CD4-positive, alpha-beta memory T cell (primary cell): ENCODE measurements at places on chromosomes 11 and 22. TPM values are rescaled to one million over a fixed set of nuclear protein-coding genes. Genes with fewer than 3 reads are reported as not detected.

- peak; percentile 62 for DNase-seq
Observed at GRCh38 chr22:44182588-44183286, 2.0 kb downstream of the PARVG start.

GRCh38 chr11:63985812-63986155 lies 454 bp upstream of the OTUB1 start:
- peak; percentile 73 for DNase-seq

GRCh38 chr11:19939415-19939929 lies 220.8 kb downstream of the DBX1 start:
- DNase-seq, result no peak

DNA sequence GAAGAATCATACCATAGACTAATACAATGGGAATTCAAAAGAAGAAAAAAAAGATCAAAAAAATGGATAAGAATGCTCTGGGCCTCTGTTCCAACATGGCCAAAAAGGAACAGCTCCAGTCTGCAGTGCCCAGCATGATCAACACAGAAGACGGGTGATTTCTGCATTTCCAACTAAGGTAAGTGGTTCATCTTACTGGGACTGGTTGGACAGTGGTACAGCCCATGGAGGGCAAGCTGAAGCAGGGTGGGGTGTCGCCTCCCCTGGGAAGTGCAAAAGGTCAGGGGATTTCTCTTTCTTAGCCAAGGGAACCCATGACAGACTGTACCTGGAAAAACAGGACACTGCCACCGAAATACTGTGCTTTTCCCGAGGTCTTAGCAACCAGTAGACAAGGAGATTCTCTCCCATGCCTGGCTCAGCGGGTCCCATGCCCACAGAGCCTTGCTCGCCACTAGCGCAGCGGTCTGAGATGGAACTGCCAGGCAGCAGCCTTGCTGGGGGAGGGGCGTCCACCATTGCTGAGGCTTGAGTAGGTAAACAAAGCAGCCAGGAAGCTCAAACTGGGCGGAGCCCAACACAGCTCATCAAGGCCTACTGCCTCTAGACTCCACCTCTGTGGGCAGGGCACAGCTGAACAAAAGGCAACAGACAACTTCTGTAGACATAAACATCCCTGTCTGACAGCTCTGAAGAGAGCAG lies 428.4 kb downstream of the MN1 start:
- no peak for DNase-seq

GRCh38 chr11:76307396-76307795 lies 73.5 kb downstream of the THAP12 start:
- DNase-seq, result no peak

DNA sequence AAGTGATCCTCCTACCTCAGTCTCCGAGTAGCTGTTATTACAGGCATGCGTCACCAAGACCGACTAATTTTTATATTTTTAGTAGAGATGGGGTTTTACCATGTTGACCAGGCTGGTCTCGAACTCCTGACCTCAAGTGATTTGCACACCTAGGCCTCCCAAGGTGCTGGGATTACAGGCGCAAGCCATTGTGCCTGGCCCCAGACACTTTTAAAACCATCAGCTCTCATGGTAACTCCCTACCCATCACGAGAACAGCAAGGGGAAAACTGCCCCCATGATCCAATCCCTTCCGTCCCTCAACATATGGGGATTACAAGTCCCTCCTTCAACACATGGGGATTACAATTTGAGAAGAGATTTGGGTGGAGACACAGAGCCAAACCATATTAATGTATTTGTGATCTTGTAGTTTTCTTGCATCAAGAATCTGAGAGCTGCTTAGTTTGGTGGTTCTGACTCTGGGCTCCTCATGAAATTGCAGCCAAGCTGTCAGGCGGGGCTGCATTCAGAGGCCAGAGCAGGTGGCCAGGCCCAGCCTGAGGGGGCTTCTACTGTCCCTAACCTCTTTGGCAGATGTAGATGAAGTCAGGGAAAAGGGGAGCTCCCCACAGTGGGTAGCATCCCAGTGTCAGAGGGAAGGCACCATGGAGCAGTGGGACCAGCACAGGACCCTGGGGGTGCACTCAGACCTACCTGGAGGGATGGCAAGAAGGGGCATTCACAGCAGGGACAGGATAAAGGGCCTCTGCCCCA lies 31.2 kb upstream of the PRAME start:
- no peak for DNase-seq

- no peak for DNase-seq
Observed at GRCh38 chr11:44866286-44866685, 84.4 kb downstream of the TP53I11 start.

DNA sequence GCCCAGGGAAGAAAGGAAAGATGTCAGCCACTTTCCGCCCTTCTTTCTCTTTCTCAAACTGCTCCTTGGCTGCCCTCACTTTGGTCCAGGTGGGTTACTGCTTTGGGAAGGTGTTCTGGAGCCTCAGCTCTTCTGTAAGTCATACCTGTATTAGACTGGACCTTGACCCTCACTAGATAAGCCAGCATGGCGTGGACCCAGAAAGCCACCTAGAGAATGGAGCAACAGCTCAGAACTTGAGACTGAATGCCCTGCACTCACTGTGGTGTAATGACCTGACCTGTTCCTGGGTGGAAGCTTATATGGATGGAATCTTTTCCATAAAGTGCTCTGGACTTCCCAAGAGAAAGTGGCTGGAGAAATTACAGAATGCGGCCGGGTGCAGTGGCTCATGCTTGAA lies 15.6 kb downstream of the ACP2 start:
- DNase-seq, result no peak

DNA sequence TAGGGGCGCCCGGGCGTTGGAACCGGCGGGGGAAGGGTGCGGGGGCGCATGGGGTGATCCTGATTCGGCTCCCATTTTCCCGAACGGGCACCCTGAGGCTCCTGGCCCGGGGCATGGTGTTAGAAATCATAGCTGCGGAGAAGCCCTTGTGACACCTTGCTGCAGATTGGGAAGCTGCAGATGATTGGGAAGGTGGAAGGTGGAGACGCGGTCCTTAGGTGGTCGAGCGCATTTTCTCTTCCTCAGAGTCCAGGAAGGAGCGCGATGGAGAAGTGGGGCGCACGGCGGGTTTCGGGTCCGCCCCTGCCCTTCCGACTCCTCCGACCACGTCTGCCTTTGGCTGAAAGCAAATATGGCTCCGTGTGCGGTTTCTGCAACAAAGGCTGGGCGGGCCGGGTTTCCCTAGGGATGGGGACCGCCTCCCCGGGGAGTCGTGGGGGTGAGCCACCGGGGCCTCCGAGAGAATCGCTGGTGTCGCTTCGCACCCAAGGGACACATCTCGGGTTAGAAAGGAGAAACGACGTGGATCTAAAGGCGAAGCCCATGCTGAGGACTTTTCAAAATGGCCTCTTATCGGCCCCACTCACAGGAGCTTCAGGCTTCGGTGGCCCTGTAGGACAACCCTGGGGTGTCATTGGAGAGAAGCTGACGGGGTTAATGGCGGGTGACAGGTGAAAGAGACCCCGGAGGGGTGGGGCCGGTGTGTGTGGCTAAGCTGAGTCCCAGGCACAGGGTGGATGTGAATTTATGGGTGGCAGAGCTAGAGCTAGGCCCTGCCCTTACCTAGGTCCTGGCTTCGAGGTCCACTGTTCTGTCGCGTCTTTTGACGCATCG lies 707 bp upstream of the FTH1 start:
- peak; percentile 53 for DNase-seq

DNA sequence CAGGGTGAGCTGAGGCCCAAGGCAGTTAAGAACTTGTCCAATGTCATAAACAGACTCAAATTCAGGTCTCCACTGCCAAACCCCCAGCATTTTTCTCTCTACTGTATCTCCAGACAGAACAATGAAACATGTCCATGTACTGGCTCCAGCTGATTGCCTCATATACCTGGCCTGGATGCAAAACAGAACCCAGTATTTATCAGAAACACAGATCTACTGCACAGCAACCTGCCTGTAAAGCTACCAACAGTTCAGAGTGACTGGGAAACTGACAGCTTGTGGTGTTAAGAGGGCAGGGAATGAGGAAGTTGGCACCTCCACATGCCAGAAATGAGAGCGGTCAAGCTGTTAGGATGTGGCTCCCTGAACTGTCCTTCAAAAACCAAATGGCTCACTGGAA lies 41.6 kb downstream of the C11orf71 start:
- no peak for DNase-seq

Gene MIAT
- total RNA-seq, result 270 TPM

Gene KRTAP5-1
- not detected for total RNA-seq

Gene CASTOR1
- total RNA-seq, result 14.9 TPM

Gene MRGPRX3
- total RNA-seq, result not detected

Gene MPZL3
- 32.0 TPM for total RNA-seq

Gene CD3D
- 343 TPM for total RNA-seq

Gene RFPL2
- 0.81 TPM for total RNA-seq

Gene DDIAS
- 0.67 TPM for total RNA-seq

Gene CASP12
- not detected for total RNA-seq

Gene OR8G5
- total RNA-seq, result not detected

Gene SPDYC
- total RNA-seq, result not detected

Gene KIAA1671
- total RNA-seq, result 9.6 TPM

Gene DUSP8
- 5.8 TPM for total RNA-seq
